ENCODE measurements at places on chromosomes 5 and 9. TPM values are rescaled to one million over a fixed set of nuclear protein-coding genes. Genes with fewer than 3 reads are reported as not detected.

The CCDC192 gene
- total RNA-seq = not detected

The FAM151B gene
- 2.5 TPM for total RNA-seq

The CTXN3 gene
- not detected for total RNA-seq

The FCHO2 gene
- 40.3 TPM for total RNA-seq

The DMRT2 gene
- 0.36 TPM for total RNA-seq

The GNG10 gene
- 104 TPM for total RNA-seq

The CCL19 gene
- total RNA-seq = not detected
